Smooth muscle cell of the coronary artery (primary cell): ENCODE measurements at places on chromosomes 11 and 22. TPM values are rescaled to one million over a fixed set of nuclear protein-coding genes. Genes with fewer than 3 reads are reported as not detected.

TLCD5 gene
- total RNA-seq = 4.7 and 7.1 TPM in 2 replicates

DGKZ gene
- total RNA-seq = 30.0 and 30.7 TPM in 2 replicates

TRIM22 gene
- 73.4 and 161 TPM in 2 replicates for total RNA-seq

BEST1 gene
- total RNA-seq = 0.60 and 6.8 TPM in 2 replicates

TEAD1 gene
- 24.8 and 56.9 TPM in 2 replicates for total RNA-seq

CARD18 gene
- total RNA-seq = not detected in 2 replicates

BDNF gene
- total RNA-seq = 1.2 and 38.8 TPM in 2 replicates

ZNF214 gene
- total RNA-seq = 4.4 and 13.8 TPM in 2 replicates

NLRP6 gene
- not detected in 2 replicates for total RNA-seq

OR51E2 gene
- under 0.01 TPM in 1 of 2 replicates, not detected in the other for total RNA-seq

AQP11 gene
- 0.45 and 5.5 TPM in 2 replicates for total RNA-seq

MS4A3 gene
- total RNA-seq = not detected in 2 replicates

GDPD4 gene
- not detected in 2 replicates for total RNA-seq

INS gene
- not detected in 2 replicates for total RNA-seq

DEUP1 gene
- not detected in 2 replicates for total RNA-seq

HORMAD2 gene
- not detected in 2 replicates for total RNA-seq

ZBTB16 gene
- total RNA-seq = 0.12 TPM in 1 of 2 replicates, not detected in the other

DUSP18 gene
- total RNA-seq = 8.6 and 8.8 TPM in 2 replicates
